NCI-H2081 (cell line): ENCODE measurements at places on chromosomes 11 and 22.

- DNase-seq = no peak
Observed at GRCh38 chr11:87405843-87406242, 368.1 kb downstream of the TMEM135 start.

DNA sequence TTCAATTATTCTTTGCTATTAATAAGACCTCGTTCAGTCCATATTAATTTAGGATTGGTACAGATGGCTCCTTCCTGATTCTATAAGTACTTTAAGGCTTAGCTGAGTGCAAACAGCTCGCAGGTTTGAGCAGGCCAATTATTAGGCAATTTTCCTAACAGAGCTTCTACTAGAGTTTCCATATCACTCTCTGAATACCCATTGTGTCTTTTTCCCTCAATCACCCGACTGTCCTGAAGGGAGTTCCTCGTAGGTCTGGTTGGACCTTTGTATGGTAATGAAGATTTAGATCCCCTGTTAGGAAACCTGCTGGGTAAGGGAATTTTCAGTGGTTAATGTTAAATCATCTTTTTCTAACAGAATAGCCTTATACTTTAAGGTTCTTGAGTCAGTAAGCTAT lies 61.1 kb downstream of the ARHGAP42 start:
- DNase-seq = no peak

DNA sequence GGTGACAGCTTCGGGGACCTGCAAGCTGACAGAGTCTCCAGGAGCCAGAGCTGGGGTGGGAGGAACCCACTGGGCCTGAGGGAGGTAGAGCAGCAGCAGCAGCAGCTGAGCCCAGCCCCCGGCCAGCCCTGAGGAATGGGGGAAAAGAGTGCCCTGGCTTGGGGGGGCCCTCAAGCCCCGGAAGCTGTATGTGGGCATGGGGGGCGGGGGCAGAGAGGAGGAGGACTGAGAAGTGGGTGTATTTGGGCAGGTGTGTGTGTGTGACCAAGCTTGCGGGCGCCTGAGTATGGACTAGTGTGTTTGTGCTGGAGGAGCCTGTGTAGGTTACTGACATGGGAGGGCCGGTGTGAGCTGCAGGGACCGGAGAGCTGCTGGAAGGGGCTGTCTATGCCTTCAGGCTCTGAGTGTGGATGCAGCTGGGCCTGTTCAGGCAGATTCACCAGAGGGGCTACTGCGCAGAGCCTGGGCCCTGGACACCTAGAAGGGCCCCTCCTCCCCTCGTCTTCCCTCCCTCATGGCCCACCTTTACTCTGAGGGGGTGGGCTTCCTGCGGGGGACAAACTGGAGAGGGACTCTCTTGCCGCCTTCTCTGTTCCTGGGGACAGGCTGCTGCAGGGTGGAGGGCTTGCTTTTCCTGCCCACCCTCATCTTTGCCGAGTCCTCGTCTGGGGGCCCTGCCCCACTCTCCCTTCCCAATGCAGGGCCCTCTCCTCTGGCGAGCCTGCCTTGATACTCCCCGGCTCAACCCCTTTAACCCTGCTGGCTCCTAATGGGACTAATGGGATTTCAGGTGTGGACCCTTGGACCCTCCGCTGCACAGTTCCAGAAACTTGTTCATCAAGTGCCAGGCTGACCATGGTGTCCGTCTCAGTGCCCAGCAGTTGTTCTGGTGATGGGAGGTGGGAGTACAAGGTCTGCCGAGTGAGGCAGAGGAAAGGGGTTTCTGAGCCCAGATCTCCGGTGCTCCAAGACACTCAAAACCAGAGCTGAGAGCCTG lies 28.2 kb downstream of the ST3GAL4 start:
- no peak for DNase-seq

DNA sequence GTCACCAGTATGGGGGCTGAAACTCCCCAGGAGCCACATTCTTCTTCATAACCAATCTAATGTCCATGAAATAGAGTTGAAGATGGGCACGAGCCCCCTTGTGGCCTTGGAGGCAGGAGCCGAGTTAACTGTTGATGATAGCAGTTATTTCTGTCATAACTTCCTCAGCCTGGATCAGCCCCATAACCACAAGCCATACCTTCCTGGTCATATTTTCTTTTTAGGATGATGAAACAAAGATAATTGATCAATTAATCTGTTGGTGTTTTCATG lies 65.0 kb upstream of the TTC12 start:
- no peak for DNase-seq

GRCh38 chr11:57881647-57882046 lies 120.0 kb downstream of the CTNND1 start:
- DNase-seq = no peak

DNA sequence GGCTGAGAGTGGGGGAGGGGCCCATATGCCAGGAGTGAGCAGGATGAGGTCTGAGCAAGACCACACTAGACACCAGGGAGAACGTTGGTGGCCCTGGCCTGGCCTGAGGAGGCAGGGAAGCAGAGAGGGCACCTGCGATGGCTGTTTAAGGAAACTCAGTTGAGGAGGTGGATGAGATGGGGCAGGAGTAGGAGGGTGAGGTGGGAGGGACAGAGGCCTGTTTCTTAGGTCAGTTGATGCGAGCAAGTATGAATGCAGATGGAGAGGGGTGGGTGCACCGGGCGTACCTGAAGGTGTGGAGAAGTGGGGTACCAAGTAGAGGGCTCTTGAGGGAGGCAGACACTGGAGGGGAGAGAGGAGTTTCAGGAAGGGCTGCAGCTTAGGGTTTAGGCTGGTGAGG lies 10.6 kb upstream of the MPPED1 start:
- DNase-seq = no peak

DNA sequence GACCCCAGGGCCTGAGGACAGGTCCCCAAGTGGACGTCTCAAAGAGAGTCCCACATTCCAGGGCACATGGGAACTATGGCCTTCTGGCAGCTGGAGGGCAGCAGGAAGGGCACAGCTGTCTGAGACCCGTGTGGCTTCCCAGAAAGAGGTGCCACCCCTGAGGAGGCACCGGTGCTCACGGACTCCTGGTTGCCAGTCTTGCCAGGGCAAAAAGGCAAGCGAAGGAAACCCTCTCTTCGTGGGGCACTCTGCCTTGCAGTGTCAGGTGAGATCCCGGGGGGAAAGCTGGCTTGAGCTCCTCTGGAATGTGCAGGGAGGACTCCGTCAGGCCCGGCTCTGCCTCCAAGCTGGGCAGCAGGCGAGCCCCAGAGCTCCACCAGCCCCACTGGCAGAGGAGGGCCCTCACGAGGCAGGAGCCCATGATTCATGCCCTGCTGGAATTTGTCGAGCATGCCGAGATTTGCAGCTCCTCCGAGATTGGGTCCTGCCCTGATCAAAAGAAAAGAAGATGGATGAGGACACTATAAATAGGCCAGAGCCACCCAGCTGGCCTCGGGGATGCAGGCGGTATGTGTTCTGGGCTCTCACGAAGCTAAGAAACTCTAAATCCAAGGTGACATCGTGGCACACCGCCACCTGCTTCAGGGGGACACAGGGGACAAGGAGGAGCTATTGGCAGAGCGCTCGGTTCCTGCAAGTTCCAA lies 9.9 kb upstream of the CELSR1 start:
- DNase-seq = no peak

DNA sequence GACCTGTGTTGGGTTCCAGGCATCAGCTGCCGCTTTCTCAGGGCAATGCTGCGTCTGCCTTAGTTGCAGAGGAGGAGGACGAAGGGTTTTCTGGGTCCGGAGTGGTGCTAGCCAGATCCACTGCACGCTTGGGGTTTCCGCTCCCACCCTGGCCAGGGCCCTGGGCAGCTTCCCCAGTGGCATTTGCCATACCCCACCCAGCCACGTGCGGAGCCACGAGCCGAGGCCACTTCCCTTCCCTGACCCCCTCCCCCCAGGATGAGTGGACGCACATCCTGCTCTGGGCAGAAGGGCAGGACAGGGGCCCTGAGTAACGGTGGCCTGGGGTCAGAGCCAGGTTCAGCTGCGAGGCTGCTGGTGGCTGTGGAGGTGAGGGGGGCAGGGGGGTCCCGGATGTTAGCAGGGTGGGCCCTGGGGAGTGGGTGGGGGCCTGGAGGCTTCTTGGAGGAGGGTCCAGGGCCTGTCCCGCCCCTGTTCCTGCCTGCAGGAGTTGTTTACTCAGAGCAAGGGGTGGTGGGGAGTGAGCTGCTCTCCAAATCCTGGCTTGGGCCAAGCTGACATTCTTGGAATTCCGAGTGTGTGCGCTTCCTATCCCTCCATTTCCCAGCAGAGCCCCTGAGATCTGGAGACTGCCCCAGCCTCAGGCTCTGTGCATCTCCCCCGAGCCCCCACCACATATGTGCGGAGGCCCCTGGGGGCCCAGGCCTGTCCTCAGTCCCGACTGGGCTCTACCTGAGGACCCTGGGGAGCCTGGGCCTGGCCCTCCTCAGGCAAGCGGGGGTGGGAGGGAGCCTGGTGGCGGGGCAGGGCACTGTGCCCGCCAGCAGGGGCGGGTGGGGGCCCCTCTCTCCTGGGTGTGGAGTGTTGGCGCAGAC lies 1.4 kb downstream of the TSPAN4 start:
- no peak for DNase-seq

DNA sequence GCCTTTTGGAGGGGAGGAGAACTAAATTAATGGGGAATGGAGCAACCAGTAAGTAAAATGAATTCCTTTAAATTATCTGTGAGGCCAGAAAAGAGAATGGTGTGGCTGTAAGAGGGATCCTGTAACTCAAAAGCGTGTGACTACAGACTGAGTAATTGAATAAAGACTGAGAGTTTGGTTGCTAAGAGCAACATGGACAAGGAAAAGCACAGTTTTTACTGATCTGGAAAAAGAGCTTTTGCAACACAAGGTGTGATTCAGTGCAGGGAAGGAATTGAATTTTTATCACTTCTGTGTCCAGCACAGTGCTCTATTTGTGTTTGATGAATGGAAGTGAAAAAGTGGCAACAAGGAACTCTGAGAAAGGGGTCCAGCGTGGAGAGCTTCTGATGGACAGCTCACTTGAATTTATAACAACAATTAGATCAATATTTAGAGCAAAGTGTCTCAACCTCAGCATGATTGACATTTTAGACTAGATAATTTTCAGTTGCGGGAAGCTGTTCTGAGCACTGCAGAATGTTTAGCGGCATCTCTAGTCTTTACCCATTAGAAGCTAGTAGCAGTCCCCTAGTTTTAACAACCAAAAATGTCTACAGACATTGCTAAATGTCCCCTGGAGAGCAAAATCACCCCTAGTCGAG lies 202.8 kb upstream of the BDNF start:
- DNase-seq = no peak

DNA sequence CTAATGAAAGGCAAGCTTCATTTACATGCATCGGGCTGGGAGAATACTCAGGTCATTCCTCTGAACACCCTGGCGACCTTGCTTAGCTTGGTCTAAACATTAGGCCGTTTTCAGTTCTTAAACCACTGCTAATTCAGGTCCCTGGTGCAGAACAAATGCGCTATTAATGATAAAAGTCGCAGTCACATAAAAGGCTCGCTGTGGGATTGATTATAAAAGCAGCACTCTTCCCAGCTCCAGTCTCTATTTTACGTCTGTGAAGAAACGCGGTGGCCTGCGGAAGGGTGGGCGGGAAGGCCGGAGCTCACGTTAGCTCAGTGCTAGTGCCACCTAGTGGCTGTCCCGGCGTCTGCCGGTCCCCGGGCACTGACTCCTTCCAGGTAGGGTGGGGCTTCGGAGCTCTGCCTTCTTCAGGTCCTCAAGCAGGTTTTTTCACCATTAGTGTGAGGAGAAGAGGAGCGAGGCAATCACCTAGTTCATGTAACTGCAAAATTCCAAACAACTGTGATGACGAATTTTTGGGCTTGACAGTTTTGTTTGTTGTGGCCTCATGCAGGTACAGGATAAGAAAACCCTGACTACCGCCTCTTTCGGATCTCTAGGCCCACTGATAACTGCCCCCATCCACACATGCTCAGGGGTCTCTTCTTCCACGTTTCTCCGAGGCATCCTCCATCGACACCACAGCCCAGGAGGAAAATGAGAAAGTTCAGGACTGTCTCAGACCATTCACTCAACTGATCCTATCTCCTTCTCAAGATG lies 66.5 kb upstream of the CLMP start:
- peak; percentile 87 for DNase-seq
